ENCODE measurements at places on chromosomes 5 and 9. TPM values are rescaled to one million over a fixed set of nuclear protein-coding genes. Genes with fewer than 3 reads are reported as not detected.

- no peak for DNase-seq
Measured at GRCh38 chr9:98755006-98755618, 41.2 kb downstream of the ANKS6 start.

- no peak for DNase-seq
Measured at GRCh38 chr5:108989761-108990392, 242.2 kb downstream of the FER start.

The CTSV gene
- 0.24 TPM for total RNA-seq

The PLAC8L1 gene
- 0.37 TPM for total RNA-seq

DNA sequence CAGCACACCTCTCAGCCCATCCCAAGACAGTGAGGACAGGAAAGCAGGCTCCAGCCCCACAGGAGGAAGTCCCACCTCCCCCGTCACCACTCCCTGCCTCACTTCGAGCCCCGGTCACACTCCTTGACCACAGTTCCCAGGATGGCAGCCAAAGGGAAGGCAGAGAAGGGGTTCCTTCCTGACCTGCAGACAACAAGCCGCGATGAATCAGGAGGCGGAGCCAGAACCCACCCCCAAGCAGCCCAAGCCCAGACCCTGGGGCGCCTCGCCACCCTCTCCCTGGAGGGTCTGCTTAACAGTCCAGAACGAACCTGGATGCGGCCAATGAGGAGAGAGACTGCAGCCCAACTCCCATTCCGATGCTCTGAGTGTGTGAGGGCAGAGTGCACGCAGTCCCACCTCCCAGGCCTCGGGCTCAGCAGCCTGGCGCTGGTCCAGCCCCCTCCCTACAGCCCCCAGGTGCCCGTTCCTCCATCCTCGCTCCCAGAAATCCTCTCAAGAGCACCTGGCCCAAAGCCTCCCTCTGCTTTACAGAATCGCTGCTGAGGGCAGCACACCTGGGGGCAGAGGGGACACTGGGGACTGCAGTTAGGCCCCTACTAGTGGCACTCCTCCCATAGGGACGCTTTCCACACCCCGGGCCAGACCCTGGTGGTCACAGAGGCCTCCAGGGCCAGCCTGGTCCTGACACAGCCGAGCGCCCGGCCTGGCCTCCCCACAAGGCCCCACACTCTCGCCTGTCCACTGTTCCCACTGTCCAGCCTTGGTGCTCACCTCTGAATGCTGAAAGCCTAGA is 69.6 kb upstream of the LRRTM2 start:
- DNase-seq = no peak

DNA sequence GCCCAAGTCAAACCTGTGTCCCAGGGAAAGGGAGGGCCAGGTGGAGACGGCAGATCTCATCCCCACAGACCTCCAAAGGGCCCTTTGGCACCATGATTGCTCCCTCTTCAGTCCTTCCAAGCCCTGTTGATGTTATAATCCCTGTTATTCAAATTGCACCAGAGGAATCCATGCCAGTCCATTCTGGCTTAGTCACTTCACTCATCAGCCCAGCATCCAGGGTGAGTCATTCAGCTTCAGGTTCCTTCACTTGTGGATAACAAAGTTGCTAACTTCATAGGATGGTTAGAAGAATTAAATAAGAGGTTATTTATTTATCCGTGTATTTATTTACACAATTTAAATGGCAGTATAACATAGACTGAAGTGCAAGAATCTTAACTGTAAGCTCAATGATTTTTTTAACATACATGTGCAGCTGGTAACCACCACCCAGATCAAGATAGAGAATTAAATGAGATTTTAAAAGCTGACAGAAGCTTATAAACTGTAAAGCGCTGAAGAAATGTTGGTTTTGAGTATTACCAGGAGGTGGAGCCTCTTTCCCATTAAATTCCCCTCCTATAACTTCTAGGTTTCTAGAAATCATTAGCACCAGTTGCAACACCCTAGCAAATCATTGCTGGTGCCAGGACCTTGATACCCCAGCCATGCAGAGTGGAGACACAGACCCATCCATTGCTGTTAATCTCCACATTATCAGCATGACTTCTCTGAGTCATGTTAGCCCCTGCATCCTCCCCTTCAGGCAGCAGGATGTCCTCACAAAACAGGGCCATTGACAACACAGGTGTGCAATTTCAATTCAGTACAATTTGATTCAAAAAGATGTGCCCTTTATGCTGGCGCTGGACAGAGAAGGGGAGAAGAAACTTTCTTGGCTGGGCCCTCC is 77.4 kb downstream of the SEC61B start:
- no peak for DNase-seq

DNA sequence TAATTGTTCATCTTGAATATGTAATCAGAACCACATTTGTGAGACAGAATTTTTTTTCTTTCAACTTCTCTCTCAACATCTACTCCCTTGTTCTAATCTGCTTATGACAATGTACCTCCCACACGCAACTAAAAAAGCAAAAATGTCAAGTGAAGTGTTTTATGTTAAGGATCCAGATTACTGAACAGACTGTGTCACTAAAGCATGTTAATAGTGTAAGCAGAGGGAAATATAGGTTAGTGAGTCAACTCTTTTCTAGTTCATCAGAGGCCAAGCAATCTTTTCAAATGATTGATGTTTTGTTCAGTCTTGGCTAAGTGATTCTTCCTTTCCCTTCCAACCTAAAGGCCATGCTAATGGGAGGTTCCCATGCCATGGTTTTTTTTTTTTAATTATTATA is 34.7 kb upstream of the IDNK start:
- DNase-seq = no peak

The TMEM215 gene
- not detected for total RNA-seq

The PRRX2 gene
- 6.2 TPM for total RNA-seq

- no peak for DNase-seq
Measured at GRCh38 chr5:76804266-76804665, 14.6 kb upstream of the F2RL1 start.

The TPPP gene
- not detected for total RNA-seq

The TNFSF15 gene
- total RNA-seq = 1.5 TPM

DNA sequence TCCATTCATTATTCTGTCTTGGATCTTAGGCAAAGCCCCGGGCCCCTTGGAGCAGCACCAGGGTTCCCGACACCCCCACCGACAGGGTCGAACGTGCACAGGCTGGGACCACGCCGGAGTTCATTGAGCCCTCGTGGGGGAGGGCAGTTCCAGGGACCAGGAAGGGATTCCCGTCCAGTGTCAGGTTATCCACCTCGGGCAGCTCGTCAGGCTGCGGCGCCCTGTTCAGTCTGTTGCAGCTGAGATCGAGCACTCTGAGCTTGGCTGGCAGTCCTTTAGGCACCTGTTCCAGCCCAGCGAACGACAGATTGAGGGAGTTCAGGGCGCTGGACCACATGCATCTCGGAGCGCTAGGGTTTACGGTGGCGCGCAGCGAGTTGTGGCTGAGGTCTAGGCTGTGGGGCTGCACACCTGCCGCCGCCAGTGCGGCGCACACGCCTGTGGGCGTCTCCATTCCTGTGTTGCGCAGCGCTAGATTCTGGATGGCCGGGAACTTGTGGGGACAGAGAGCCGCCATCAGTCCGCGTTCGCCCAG is 1.1 kb downstream of the CD14 start:
- no peak for DNase-seq

- DNase-seq = no peak
Measured at GRCh38 chr9:132630811-132631210, 39.0 kb downstream of the DDX31 start.

The ATP6V1G1 gene
- 61.0 TPM for total RNA-seq

- DNase-seq = no peak
Measured at GRCh38 chr5:79436821-79437220, 77.1 kb downstream of the HOMER1 start.

DNA sequence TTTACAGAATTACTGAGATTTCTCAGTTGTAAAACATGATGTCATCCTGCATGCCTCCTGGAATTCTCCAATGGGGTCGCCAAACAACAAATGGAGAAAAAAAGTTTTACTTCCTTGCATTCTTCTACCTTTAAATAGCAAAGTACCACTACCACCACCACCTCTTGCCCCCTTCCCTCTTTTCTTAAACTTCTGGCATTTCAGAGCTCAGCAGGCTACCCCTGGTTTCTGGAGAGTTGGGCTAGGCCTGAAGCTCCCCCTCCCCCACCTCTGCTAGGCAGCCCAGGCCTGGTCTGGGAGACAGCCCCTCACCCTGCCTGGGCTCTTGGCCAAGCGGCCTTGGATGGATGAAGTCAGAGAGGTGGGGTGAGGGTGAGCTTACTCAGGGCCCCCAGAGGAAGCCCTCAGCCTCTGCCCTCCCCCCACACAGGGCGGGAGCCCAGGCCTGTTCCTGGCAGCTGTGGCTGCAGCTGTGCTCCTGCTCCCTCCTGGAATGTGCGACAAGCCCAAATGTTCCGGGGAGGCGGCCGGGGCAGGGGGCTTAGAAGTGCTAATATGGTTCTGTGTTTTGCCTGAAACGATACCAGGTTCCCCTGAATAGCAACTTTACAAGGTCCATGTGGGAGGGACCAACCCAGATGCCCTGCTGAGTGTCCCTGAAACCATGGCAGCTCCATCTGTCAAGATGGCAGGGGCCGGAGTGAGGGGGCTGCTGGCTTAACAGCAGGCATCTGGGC is 6.0 kb upstream of the CCIN start:
- DNase-seq = no peak

The PCDHB11 gene
- total RNA-seq = not detected

The PCDHGA8 gene
- total RNA-seq = 0.03 TPM

DNA sequence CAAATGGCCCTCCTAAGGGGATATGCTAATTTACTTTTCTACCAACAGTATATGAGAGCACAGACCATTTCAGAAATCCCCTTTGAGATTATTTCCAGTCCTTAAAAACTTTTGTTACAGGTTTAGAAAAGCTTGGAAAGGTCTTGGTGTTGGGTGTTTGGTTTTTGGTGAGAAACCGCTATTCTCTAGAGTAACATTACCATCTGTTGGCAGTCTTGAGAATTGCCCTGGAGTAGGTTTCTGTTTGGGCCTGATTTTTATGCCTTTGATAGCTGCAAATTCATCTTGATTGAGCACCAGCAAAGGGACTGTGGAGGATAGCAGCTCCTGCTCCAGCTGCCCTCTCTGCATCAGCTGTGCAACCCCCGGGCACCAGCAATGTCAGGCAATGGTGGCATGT is 8.0 kb downstream of the NUDT2 start:
- no peak for DNase-seq

The RAB3C gene
- total RNA-seq = not detected

The TAF11L14 gene
- not detected for total RNA-seq

DNA sequence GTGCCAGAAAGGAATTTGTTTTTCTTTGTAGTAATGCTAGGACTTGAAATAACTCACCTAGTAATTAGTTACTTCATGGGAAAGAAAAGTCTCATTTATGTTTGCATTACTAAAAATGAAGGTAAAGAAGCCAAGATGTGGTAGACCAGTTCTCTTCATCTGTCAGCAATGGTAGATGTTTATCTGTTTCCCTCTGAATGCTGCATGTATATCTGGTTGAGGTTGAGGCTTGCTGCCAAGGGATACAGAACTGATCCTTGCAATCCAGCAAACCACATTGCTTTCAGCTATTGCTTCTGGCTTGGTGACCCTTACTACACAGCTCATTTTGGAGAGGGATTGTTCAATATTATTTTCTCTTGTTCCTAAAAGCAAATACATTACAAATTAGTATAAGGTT is 73.6 kb downstream of the ZNF474 start:
- no peak for DNase-seq

DNA sequence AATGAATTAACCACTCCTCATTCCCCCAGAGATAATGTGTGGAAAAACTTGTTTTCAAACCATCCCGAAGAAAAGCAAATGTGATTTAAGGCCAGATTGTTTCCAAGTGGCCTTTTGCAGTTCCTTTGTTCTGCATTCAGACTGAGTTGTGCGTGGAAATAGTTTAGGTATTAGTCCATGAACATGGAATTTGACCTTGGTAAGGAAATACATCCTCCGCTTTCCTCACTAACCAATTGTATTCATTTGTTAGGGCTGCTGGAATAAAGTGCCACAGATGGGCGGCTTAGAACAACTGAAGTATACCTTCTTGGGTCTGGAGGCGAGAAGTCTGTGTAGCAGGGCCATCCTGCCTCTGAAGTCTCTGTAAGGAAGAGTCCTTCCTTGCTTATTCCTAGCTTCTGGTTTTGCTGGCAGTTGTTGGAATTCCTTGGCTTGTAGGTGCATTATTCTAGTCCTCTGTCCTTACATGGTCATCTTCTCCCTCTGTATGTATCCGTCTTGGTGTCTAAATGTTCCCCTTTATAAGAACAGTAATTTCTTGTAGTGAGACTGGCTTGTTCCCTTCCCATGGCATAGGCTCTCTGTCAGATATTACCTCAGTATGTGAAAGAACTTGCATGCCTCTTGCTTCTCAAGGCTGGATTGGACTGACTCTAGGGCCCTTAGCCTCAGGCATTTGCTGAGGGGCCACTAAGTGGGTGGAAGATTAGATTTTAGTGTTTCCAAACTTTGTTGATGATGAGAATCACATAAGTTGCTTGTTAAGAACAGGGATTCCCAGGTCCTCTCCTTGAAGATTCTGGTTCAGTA is 53.9 kb downstream of the RAI14 start:
- DNase-seq = no peak

The PCDHAC2 gene
- not detected for total RNA-seq

- no peak for DNase-seq
Measured at GRCh38 chr5:54171645-54172384, 138.6 kb downstream of the ARL15 start.

DNA sequence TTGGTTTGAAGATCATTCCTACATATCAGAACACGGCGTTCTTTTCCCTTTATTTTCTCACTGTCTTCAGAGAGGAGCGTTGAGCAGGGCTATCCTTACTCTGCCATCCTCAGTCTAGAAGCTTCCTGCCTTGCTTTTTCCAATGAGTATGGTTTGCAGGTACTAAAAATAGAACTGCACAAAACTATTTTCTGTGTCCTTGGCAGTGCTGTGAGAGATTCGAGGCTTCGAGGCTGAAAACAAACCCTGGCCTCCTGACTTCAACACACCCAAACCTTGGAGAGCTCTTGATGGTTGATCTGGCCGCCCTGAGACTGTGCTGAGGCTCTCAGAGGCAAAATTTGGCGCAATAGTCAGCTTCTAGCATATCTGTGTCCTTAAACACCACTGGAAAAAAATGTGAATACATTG is 78.9 kb downstream of the GOLPH3 start:
- DNase-seq = no peak

DNA sequence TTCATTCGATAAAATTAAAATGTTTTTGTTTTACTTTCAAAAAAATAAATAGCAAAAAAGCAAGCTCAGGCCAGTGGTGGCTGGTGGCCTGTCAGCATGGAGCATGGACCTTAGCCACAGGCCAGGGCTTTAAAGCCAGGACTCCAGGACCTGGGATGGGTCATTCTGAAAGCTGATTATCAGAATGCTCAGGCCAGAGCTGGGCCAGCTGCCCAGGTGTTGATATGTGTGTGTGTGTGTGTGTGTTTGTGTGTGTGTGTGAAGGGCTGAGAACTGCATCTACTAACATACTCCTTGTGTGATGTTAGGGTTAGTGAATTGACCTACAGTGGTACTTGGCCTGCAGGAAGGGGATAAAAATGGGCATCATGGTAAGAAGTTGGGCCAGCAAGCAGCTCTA is 21.5 kb downstream of the PALM2AKAP2 start:
- DNase-seq = no peak

DNA sequence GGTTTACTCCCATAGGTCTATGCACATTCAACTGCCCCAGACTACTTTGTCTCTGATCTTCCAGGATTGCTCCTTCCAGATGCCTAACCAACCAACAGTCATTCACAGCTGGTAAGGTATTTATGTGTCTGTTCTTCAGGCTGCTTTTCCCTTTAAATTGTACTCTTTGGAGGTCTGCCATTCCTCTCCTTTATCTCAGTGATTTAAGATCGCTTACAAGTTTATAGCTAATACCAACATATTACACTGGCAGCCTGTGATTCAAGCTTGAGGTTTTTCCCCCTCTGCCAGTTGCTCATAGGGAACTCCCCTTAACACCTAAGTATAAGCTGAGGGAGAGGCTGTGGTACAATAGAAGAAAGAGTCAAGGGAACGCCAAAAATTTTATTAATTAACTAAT is 711.7 kb upstream of the EDIL3 start:
- no peak for DNase-seq
